ENCODE measurements at places on chromosomes 3 and 15.

GRCh38 chr15:82177291-82178010, 85.1 kb downstream of the EFL1 start:
- DNase-seq, result no peak

DNA sequence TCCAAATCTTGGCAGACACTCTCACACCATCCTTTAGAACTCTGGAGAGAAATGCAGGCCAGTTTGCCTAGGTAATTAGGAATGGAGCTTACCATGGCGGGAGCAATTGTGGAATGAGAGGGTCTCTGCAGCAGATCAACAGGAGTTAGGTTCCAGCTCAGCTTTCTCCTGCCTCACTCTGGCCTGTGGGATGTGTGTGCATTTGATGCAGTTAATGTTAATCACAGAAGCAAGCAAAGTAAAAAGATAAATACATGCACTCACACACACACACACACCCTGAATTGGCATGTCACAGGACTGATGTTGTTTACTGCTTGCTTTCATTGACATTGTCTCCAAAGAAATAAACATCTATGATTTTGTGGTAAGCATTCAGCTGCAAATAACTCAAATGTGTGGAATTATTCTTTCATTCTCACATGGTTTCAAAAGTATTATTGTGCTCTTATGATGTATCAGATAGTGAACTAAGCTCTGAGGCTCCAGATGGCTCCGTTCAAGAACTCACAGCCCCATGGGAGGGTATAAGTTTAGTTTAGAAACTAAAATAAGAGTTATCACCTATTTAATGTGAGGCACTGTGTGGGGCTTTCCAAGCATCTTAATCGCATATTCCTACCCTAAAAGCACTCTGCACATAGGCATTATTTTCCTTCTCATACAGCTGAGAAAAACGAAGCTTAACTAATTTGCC, 31.3 kb upstream of the BFSP2 start:
- no peak for DNase-seq

- DNase-seq, result peak; percentile 15
Measured at GRCh38 chr3:150747886-150748683, 14.9 kb downstream of the SIAH2 start.

- DNase-seq, result no peak
Measured at GRCh38 chr3:32076566-32076965, 29.9 kb upstream of the GPD1L start.

- DNase-seq, result no peak
Measured at GRCh38 chr3:136247436-136247835, 2.7 kb upstream of the PCCB start.

- DNase-seq, result no peak
Measured at GRCh38 chr15:70879401-70879800, 12.8 kb downstream of the THAP10 start.

DNA sequence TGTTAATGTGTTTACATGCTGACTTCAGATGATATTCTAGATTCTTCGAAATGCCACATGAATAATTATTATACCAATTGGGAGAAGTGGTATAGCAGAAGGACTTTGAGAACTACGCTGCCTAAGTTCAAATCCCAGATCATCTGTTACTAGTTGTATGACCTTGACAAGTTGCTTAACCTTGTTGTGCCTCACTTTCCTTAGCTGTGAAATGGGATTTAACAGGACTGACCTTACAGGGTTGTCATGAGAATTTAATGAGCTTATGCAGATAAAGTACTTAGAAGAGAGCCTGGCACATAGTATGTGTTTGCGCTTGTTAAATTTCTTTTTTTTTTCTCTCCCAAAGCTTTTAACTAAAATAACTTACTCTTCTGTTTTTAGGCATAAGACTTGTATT, 24.4 kb downstream of the WDR76 start:
- no peak for DNase-seq

GRCh38 chr15:94230883-94231722, at the start of gene MCTP2:
Gene MCTP2, plus strand, starts transcription at chr15:94231561. Its CDS starts 66,705 bp downstream, at chr15:94298266.
- DNase-seq, result no peak

GRCh38 chr3:3753416-3753815, 45.8 kb upstream of the LRRN1 start:
- no peak for DNase-seq

- DNase-seq, result no peak
Measured at GRCh38 chr3:42666022-42666421, 12.5 kb downstream of the ZBTB47 start.

DNA sequence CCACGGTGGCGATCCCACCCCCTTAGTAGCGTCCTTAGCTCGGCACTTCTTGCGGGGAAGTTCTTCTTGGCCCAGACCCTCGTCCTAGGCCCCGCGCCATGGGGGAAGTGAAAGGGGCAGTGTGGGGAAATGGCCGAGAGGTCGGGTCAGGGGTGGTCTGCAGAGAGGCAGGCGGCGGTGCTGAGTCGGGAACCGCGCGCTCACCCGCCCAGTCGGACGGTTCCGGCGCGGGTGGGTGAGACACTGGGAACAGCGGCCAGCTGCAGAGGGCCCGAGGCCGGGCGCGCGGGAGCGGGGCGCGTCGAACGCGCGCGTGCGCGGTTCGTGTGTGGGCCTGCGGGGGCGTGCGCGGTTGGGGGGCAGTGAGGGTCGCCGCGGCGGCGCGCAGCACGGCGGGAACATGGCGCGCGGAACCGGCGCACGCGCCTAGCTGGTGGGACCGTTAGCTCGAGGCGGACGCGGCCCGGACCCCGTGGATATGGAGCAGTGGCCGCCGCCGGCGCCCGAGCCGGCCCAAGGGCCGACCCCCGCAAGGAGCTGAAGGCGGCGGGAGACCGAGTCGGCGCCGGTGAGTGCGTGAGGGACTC, 246.9 kb downstream of the GOLGA6L6 start:
- no peak for DNase-seq

- DNase-seq, result no peak
Measured at GRCh38 chr3:174215456-174215855, 643.7 kb upstream of the NAALADL2 start.

GRCh38 chr15:81752974-81753373, 292.8 kb downstream of the MEX3B start:
- DNase-seq, result no peak

DNA sequence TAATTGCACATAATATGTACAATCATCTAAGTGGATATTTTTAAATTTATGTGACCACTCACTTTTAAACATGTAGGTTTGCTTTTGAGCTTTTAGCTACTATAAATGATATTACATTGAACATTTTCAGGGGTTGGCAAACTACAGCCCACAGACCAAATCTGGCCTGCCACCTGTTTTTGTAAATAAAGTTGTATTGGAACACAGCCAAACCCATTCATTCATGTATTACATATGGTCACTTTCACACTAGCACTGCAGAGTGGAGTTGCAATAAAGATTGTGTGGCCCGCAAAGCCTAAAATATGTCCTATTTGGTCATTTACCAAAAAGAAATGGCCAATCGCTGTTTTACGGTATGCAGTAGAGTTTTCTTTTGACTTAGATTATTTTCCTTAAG, 21.2 kb downstream of the CMTM7 start:
- no peak for DNase-seq

DNA sequence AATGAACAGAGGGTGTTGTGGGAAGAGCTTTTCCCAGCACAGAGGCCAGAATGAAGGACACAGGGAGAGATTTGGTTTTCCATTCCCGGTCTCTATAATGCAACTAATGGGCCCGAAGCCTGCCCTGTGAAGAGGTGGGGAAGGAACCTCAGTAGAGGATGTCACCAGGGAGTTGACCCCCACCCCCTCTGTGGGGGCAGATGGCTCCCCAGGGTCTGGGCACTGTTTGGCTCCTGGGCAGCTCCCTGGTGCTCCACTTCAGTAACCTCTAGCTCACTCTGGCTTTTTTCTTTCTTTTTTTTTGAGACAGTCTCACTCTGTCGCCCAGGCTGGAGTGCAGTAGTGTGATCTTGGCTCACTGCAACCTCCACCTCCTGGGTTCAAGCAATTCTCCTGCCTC, 109.1 kb upstream of the DLG1 start:
- DNase-seq, result no peak

- no peak for DNase-seq
Measured at GRCh38 chr15:57084192-57084591, 165.7 kb downstream of the TCF12 start.

DNA sequence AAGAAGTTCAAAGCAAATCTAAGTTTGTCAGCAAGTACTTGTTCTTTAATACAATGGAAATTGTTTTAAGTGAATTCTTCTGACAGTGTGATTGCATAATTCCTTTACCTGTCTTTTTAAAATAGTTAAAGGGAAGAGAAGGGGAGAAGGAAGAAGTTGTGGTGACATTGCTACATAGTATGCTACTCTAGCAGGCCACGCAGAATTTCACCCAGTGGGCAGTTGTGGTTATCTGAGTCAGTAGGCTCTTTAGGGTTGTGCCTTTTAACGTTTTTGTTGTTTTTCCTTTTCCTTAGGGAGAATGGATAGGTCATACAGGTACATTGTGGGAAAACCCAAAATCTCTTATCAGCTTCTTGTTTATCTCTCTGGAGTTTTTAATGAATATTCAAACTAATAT, 40.4 kb downstream of the KIF15 start:
- no peak for DNase-seq

DNA sequence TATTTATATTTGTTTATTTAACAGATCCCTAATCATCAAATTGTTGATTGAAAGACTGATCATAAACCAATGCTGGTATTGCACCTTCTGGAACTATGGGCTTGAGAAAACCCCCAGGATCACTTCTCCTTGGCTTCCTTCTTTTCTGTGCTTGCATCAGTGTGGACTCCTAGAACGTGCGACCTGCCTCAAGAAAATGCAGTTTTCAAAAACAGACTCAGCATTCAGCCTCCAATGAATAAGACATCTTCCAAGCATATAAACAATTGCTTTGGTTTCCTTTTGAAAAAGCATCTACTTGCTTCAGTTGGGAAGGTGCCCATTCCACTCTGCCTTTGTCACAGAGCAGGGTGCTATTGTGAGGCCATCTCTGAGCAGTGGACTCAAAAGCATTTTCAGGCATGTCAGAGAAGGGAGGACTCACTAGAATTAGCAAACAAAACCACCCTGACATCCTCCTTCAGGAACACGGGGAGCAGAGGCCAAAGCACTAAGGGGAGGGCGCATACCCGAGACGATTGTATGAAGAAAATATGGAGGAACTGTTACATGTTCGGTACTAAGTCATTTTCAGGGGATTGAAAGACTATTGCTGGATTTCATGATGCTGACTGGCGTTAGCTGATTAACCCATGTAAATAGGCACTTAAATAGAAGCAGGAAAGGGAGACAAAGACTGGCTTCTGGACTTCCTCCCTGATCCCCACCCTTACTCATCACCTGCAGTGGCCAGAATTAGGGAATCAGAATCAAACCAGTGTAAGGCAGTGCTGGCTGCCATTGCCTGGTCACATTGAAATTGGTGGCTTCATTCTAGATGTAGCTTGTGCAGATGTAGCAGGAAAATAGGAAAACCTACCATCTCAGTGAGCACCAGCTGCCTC, 14.7 kb downstream of the THBS1 start:
- no peak for DNase-seq

DNA sequence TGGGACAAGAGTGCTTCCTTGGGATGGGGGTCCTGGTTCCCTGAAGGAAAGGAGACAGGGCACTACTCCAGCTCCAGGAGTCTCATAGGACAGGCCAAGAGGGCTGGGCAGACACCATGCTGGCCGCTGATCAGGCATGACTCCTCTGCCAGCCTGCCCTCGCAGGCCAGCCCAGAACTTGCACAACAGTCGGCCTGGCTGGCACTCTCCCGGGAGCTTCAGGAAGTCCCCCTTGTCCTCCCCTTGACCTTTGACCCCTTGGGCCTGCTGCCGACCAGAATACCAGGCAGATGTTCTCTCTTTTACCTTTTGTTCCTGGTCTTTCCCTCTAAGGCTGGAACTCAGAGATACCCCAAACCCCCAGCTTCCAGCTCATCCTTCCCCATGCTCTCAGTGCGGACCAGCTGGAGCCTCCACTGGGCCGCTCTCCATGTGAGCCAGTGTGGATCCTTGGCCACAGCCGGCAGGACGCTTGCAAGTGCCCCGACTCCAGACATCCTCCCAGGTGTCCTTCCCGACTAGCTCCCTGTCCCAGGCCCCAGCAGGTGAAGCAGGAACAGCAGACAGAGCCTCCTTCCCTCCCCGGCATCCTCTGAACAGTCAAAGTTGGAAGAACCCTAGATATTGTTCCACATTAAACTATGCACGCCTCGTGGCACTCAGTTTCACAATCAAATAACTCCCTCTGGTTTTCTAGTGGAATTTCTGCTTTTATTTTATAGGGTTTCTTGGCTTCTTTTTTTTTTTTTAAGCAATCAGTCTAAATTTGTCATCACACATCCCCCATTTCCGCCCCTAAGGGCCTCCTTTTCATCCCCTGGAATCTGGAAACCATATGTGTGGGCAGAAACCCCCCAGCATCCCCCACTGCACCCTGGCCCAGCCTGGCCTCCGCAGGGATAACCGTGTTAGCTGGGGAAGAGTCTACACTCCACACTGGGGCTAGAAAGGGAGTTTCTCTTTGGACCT, 15.7 kb downstream of the VPS18 start:
- no peak for DNase-seq

GRCh38 chr15:53974813-53975212, 3.4 kb upstream of the UNC13C start:
- DNase-seq, result no peak

DNA sequence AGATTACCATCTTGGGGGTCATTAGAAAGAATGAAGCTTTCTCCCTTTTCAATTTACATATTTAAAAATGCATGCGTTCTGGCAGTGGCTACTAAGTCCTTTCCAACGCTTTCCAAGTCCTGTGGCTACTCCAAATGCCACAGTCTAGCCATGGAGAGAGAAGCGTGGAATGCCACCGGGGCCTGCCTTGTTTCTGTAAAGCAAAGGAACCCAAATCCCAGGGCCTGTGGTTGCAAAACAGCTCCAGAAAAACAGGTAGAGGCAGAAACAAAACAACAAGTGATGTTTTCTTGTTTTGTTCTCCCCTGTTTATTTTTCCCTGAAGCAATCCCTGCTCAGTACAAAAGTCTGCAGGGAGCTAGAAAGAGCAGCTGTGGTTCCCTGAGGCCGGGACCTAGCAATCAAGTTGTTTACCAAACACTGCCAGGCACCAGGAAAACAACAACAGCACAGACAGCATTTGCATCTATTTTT, 85.5 kb downstream of the FOXP1 start:
- no peak for DNase-seq

- DNase-seq, result no peak
Measured at GRCh38 chr3:128735287-128735686, 9.3 kb downstream of the RAB7A start.

DNA sequence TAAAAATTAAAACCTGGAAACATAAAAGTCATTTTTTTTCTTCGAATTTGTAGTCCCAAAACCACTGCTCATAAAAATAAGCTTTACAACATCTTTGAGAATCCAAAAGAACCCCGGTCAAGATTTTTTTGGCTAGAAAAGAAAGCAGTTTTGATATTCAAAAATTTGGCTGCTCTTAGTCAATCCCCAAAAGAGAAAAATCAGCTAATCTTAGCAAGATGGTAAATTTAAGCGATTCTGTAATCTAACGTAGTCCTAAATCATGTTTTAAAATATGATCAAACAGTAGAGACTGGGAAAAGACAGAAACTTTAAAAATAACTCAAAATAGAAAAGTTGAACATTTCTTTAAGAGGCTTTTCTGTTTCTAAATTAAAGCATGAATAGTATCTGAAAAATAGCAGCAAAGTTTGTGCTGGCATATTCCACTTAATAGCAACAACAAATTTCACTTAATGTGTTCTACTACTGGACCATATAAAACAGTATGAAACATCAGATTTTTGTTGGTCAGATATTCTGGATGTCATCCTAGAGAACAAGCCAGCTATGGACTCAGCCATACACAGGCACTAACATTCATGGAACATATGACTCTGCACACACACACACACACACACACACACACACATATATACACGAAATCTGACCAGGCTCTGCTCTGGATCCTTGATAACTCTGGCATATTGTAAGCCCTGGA, 19.1 kb upstream of the NR2F2 start:
- DNase-seq, result no peak
